ENCODE measurements at places on chromosomes 13 and 19.
A peak's percentile ranks its signal among the peaks of the same experiment; 100 is the strongest.

DNA sequence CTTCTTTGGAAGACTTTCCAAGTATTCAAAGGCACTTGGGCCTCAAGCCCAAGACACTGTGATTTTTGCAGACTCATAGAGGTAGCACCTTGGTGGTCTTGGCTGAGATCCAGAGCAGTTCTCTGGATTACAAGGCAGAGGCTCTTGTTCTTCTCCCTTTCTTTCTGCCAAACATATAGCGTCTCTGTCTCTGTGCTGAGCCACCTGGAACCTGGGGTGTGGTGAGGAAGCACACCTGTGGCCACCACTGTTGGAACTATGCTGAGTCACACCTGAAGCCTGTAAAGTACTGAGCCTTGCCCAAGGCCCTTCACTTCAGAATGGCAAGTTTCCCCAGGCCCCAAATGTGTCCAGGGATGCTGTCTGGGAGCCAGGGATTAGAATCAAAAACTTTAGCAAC is 127.5 kb downstream of the FREM2 start:
- H3K4me3 ChIP-seq = no peak overlapping the region
- no peak overlapping the region for H3K27ac ChIP-seq
- no peaks in the 10 kb centered on the region for H3K27me3 ChIP-seq
- H3K4me1 ChIP-seq = no peaks in the 10 kb centered on the region

DNA sequence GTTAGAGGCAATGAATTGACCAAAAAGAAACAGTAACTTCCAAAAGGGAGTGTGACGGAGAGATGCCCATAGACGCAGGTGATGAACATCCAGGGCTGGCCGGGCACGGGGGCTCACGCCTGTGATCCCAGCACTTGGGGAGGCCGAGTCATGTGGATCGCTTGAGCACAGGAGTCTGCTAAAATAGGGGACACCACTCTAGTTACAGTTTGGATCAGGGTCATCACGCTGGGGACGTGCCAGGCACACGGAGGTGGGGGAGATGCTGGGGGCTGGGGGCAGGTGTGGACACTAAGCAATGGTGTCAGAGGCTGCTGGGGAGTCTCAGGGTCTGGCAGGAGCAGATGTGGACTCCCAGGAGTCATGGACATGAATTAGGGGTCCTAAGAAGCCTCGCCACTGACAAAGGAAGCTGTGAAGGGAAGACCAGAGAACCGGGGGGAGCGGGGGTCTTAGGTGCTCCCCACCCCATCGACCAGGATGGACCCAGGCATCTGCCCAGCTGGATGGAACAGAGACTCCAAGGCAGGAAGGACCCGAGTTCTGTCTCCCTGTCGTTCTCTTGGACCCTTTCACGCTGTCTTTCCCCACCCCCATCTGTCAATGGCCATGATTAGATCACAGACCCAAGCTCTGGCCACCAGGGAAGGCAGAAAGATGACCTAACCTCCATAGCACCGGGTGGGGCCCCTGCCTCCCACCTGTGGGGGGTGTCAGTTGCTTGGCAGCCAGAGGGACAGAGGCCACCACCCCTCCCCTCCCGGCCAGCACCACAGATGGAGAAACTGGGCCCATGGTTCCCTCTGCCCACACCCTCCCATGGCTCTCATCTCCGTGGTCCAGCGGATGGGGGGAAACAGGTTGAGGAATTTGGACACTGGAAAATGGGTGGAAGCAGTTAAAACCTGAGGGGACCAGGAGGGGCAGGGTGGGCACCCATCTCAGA is 19.6 kb downstream of the CCDC8 start:
- H3K4me1 ChIP-seq = peaks cover 11% of the 10 kb centered on the region
- no peak overlapping the region for H3K27ac ChIP-seq
- H3K4me3 ChIP-seq = no peak overlapping the region
- DNase-seq = peak; percentile 59
- H3K27me3 ChIP-seq = peaks cover under 1% of the 10 kb centered on the region
- H3K36me3 ChIP-seq = peaks cover 25% of the 10 kb centered on the region

GRCh38 chr19:6271721-6272410 is 7.9 kb downstream of the MLLT1 start:
- peak overlapping the region; percentile 87 for H3K27ac ChIP-seq
- H3K4me3 ChIP-seq = peak overlapping the region; percentile 31
- H3K4me1 ChIP-seq = peaks cover 89% of the 10 kb centered on the region
- peak; percentile 85 for DNase-seq

DNA sequence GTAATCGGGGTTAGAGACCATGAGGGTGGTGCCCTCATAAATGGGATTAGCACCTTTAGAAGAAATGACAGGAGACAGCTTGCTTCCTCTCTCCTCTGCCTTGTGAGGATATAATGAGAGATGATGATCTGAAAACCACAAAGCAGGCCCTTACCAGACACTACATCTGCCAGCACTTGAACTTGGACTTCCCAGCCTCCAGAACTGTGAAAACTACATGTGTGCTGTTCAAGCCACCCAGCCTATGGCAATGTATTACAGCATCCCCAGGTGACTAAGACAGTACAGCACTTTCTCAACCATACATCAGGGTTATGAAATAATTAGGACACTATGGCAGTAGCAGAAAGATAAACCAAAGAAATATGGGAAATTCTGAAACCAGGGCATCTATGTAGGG is 7.4 kb downstream of the ZNF564 start:
- no peak overlapping the region for H3K4me3 ChIP-seq
- no peak overlapping the region for H3K27ac ChIP-seq
- no peaks in the 10 kb centered on the region for H3K27me3 ChIP-seq

DNA sequence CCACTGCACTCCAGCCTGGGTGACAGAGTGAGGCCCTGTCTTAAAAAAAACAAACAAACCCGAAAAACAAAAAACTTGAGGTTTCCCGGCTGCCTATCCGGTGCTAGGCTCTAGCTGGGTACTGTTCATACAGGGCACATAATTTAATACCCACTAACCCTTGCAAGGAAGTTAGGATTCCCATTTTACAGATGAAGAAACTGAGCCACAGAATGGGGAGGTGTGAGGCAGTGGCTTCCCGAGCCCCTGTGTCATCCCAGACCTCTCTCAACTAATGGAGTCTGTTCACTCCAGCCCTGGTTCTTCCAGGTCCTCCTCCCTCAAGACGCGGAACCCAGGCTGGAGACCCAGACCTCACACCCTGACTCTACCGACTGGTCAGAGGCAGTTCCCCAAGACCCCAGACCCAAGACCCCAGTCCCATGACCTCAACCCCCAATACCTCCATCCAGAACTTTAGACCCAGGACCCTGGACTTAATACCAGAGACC is 576 bp downstream of the APBA3 start:
- peak overlapping the region; percentile 97 for H3K4me3 ChIP-seq
- H3K27me3 ChIP-seq = no peaks in the 10 kb centered on the region
- H3K4me1 ChIP-seq = peaks cover 35% of the 10 kb centered on the region
- no peak for DNase-seq

- DNase-seq = no peak
- no peaks in the 10 kb centered on the region for H3K36me3 ChIP-seq
- H3K4me1 ChIP-seq = peaks cover 3% of the 10 kb centered on the region
- H3K27ac ChIP-seq = no peak overlapping the region
Observed at GRCh38 chr13:21478881-21479808, 20.0 kb upstream of the ZDHHC20 start.

- no peak overlapping the region for H3K27ac ChIP-seq
- no peaks in the 10 kb centered on the region for H3K36me3 ChIP-seq
- H3K4me3 ChIP-seq = no peak overlapping the region
- H3K27me3 ChIP-seq = no peaks in the 10 kb centered on the region
- no peak for DNase-seq
Observed at GRCh38 chr13:100815476-100816046, 141.0 kb upstream of the TMTC4 start.

DNA sequence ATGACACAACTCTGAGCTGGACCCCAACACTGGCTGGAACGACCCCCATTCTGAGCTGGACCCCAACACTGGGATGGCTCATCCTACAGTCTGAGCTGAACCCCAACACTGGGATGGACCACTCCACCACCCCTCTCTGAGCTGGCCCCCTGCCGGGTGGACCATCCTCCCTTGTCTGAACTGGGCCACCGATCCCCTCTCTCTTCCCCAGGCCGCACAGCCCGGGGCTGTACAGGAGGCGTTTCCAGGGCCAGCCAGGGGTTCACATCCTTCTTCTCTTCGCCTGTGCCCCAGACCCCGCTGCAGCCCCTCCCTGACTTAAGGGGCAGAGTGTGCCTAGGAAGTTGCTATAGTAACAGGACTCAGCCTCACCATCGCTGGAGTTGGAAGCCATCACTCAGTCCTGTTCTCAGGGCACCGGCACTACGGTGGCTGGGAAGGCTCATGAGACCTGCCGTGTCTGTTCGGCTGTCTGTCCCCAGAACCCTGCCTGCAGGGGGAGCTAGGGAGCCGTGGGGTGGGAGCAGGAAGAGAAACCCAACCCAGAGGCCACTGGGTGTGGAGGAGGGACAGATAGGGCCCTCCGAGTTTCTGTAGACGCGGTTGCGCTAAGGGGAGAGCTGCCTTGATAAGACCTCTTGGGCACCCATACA is 3.7 kb downstream of the PRKACA start:
- H3K27ac ChIP-seq = peak overlapping the region; percentile 80
- no peaks in the 10 kb centered on the region for H3K36me3 ChIP-seq
- peaks cover 44% of the 10 kb centered on the region for H3K4me1 ChIP-seq
- DNase-seq = peak; percentile 76

GRCh38 chr19:48818234-48818820 is 7.5 kb upstream of the BCAT2 start:
- H3K4me1 ChIP-seq = peaks cover 15% of the 10 kb centered on the region
- peak overlapping the region; percentile 77 for H3K27ac ChIP-seq
- DNase-seq = peak; percentile 83
- H3K4me3 ChIP-seq = no peak overlapping the region

GRCh38 chr13:98192008-98192407 is 14.9 kb upstream of the RNF113B start:
- H3K27ac ChIP-seq = no peak overlapping the region
- no peaks in the 10 kb centered on the region for H3K27me3 ChIP-seq
- DNase-seq = no peak

DNA sequence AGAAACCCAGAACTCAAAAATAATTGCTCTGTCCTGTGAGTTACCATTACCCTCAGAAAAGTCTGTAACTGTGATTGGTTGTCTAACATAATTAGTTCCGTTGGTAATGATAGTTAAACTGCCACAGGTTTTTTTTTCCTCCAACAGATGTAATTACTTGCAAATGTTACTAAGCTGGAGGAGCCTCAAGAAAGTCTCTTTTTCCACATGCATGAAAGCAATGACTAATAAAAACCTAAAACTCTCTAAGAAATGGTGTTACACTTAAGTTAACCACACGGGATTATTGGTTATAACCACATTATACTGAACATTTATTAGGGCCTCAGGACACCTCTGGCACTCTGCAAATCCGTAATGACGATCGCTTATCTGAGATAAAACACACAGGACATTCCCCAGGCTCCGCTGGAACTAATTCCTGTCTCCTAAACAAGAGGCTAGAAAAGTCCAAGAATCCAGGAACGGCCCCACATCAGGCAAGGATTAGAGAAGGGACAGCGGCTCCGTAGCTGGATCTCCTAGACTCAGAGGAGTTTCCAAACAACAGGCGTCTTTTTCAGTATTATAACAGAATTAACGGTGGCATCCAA is 753 bp downstream of the ZNF235 start:
- no peak for DNase-seq
- H3K36me3 ChIP-seq = peaks cover 18% of the 10 kb centered on the region
- H3K4me3 ChIP-seq = peak overlapping the region; percentile 85
- H3K27ac ChIP-seq = peak overlapping the region; percentile 77
- H3K27me3 ChIP-seq = no peaks in the 10 kb centered on the region

DNA sequence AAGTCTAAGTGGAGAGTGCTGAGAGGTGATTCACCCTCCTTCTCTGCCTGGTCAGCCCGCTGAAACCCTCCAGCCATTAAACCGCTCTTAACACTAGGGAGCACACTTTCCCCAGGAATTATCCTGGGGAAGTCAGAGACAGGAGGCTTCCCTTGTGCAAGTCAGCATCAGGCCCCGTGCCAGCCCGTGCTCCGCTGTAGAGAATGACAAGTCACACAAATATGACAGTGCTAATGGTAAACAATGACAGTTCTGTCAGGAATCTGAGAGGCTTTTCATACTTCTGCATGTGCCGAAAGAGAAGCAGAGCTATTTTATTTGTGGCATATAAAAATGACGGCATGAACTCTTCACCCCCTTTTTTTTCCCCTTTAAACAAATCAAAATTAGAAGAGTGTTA is 816.9 kb upstream of the SLC10A2 start:
- DNase-seq = peak; percentile 84
- H3K4me3 ChIP-seq = no peak overlapping the region
- H3K4me1 ChIP-seq = no peaks in the 10 kb centered on the region

DNA sequence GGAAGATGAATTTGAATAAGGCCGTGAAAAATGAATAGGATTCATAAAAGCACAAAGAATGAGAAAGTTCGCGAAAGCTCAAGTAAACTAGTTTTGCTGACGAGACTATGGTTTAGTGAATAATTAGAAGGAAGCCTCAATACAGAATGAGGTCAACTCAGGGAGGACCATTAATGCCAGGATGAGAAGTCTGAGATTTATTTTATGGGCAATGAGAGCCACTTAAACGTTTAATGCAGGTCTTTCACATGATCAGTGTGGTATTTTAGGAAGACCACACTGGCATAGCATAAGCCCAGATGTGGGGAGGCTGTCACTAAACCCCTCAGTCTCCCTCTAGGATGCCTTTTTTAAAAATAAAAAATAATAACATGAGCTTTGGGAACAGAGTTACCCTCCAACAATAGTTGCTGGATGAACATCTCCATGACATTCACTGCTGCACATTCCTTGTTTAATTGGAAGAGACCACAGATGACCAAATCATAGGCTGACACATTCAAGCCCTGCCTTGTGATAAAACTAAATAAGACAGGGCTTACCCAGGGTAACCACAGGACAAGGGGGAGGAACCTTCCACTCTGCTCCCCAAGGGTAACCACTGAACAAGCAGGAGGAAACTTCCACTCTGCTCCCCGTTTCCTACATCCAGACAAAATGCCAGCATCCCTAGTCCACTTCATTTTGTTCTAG is 43.6 kb upstream of the LSM14A start:
- no peaks in the 10 kb centered on the region for H3K36me3 ChIP-seq
- no peaks in the 10 kb centered on the region for H3K27me3 ChIP-seq
- no peaks in the 10 kb centered on the region for H3K4me1 ChIP-seq
- H3K4me3 ChIP-seq = no peak overlapping the region

GRCh38 chr19:38849860-38850435 is at the start of gene HNRNPL:
HNRNPL (minus strand) TSS chr19:38849986; CDS start chr19:38849966, 20 bp downstream.
- H3K27me3 ChIP-seq = no peaks in the 10 kb centered on the region
- H3K36me3 ChIP-seq = peaks cover 29% of the 10 kb centered on the region
- peak within 1 kb of the TSS; percentile 99 for H3K27ac ChIP-seq
- DNase-seq = peak; percentile 100
